ENCODE measurements at places on chromosomes 13 and 19.

GRCh38 chr13:86684402-86684801 lies 885.2 kb upstream of the SLITRK6 start:
- no peak for DNase-seq

GRCh38 chr19:8831832-8832131 lies 322 bp downstream of the ZNF558 start:
- no peak for DNase-seq

GRCh38 chr19:17406887-17407196 lies 1.4 kb upstream of the BST2 start:
- DNase-seq, result no peak

- no peak for DNase-seq
Observed at GRCh38 chr19:17264641-17264979, at the start of gene USHBP1. TSS of gene USHBP1 (minus strand) at chr19:17264745. CDS start at chr19:17264299, 446 bp downstream.

DNA sequence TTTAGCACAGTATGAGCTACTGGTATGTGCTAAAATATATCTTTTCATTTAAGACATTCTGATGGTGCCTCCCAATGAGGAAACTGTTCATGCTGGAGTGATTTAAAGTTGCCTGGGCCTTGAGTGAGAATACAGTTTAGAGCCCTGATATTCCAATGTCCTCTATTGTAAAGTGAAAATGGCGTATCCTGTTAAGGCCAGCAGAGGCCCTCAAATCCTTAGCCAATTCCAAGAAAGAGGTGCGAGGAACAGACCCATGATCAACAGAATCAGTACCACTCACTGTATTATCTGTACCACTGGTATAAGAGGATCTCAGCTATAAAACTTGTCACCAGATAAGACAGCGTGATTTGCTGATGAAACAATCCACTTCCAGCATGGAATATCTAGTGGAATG lies 273.1 kb upstream of the SLITRK5 start:
- DNase-seq, result no peak

GRCh38 chr19:18879579-18880373 lies 16.2 kb downstream of the CERS1 start:
- peak; percentile 36 for DNase-seq

- no peak for DNase-seq
Observed at GRCh38 chr13:50284540-50284939, 269.3 kb downstream of the KCNRG start.

DNA sequence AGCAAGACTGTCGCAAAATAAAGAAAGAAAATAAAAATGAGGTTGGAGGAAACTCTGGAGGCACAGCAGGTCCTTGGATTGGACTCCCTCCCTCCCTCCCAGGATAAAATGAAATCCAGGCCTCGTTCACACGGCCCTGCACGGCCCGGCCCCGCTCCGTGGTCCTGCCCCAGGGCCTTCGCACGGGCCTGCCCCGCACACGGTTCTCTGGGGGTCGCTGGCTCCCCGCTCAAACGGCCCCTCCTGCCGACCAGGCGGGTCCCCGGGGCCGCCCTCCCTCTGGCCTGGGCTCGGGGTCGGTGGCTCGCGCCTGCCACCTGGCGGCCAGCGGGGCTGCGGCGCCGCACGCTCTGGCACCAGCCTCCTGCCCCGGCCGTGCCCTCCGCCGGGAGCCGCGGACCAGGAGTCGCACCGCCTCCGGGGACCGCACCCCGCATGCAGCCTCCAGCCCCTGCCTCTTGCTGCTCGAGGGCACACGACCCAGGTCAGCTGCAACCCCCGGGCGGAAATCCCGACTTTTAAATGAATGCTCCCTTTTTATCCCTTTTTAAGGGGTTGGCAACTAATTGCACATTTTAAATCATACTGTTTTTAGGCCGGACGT lies 1.5 kb upstream of the WDR18 start:
- DNase-seq, result peak; percentile 89

- no peak for DNase-seq
Observed at GRCh38 chr13:32881777-32882145, 134.5 kb upstream of the KL start.

GRCh38 chr19:50649433-50650391 lies at the start of gene C19orf81:
TSS of gene C19orf81 (plus strand) at chr19:50649445. CDS start at chr19:50649445, 0 bp downstream.
- DNase-seq, result peak; percentile 77

DNA sequence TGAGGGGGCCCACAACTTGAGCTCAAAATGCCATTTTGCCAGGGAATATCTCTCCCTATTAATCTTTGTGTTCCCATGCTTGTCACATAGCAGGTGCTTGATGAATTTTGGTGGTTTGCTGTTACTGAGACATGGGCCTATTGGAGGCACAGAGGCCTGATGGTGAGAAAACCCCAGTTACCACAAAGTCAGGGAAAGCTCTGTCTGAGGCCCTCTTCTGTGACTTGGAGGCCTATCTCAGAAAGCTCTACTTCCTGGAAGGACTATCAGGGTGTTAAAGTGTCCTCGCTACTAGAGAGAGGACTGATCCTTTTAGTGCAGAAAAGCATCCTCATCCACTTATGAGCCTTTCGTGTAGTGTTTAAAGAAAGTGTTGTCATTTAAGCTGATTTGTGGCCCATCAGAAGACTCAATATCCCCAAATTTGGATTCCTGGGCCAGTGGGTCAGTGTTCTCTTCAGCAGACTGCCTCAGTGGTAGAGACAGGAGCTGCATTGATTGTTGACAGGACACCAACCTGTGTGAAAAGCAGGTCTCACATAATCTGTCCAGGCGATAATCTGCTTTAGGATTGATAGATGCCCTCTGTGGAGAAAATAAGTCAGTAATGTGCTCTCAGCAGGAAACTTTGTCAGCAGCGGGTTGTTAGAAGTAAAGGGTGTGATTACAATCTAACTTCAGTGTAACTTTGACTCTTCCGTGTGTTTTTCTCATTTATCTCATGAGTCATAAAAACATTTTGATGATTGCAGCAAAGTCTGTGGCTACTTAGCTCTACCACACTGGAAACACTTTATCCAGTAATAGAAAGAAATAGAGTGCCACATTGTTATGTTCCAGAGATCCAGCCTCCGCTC lies 121.0 kb downstream of the AKAP11 start:
- DNase-seq, result no peak

All from neural progenitor cell (in vitro differentiated cells).